ENCODE measurements at places on chromosomes 13 and 19.

- no peak for DNase-seq
Observed at GRCh38 chr13:100473087-100473486, 115.5 kb downstream of the GGACT start.

GRCh38 chr13:73996569-73996968 is 137.6 kb downstream of the KLF12 start:
- no peak for DNase-seq

- DNase-seq = no peak
Observed at GRCh38 chr19:17185590-17185989, 29.6 kb upstream of the USE1 start.

DNA sequence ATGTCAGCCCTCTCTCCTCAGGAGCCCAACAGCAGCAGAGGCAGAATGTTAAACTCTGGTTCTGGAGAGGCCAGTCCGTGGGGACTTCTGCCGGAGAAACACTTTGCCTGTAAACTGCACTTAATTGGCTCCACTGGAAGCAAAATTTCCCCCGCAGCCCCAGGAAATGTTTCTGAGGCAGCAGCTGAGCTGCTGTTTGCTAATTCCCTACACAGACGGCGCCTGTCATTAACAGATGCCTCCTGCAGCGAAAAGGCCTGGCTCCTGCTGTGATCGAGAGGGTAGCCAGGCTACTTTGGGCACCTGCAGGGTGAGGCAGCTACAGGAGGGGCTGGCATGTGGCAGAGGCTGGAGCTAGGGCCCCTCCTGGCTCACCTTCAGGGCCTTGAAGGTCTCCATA is 5.2 kb upstream of the TM6SF2 start:
- DNase-seq = no peak

GRCh38 chr13:62019858-62020257 is 604.2 kb upstream of the PCDH20 start:
- DNase-seq = no peak

DNA sequence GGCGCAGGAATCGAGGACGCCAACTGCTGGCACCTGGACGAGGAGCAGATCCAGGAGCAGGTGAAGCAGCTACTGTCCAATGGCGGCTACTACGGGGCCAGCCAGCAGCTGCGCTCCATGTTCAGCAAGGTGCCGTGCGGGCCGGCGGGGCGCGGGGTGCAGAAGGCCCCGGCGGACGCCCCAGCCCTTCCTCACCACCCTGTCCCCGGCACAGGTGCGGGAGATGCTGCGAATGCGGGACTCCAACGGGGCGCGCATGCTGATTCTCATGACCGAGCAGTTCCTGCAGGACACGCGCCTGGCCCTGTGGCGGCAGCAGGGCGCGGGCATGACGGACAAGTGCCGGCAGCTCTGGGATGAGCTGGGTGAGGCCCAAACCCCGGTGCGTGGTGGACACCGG is 13.6 kb downstream of the ZSWIM4 start:
- no peak for DNase-seq

DNA sequence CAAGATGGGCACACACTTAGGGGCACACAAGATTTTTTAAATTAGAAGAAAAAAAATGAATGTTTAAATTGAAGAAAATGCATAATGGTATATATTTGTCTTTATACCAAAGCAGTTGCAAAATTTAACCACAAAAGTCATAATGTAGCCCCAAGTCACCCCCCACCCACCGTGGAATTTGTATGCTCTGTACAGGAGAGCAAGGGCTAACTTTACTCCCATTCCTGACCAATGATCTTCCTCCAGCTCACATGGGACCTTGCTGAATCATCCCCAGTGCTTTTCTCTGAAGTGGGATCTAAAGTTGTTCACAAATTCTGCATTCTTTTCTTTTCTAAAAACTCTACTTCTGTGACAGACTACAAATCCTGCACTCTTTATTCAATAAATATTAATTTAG is 597.0 kb downstream of the UQCRFS1 start:
- DNase-seq = no peak

- DNase-seq = no peak
Observed at GRCh38 chr13:58187881-58188280, 556.3 kb downstream of the PCDH17 start.

DNA sequence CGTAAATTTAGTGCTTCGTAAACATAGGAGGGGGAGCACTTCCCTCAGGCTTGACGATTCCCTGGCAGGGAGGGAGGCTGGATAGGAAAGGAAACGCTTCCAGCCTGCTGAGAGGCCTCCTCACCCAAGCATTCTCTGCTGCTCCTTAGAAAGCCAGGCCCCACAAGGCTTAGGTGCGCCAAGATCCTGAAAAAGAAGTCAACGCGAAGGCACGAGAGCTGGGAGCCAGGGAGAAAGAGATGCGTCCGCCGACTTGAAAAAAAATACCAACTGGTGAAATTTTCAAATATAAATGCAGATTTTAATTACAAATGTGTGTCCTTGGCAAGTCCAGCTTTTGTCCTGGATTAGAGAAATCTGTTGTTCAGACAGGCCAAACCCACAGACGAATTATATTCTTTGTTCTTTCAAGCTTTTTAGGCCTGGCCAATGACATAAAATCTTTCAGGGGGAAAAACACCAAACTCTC is 64.0 kb downstream of the ALOX5AP start:
- no peak for DNase-seq

GRCh38 chr19:7705387-7706187 is 3.7 kb upstream of the FCER2 start:
- DNase-seq = no peak

GRCh38 chr19:4909156-4909896 is at the start of gene UHRF1:
TSS of gene UHRF1 (plus strand) at chr19:4909501. CDS start at chr19:4910886, 1,385 bp downstream.
- peak; percentile 78 for DNase-seq

DNA sequence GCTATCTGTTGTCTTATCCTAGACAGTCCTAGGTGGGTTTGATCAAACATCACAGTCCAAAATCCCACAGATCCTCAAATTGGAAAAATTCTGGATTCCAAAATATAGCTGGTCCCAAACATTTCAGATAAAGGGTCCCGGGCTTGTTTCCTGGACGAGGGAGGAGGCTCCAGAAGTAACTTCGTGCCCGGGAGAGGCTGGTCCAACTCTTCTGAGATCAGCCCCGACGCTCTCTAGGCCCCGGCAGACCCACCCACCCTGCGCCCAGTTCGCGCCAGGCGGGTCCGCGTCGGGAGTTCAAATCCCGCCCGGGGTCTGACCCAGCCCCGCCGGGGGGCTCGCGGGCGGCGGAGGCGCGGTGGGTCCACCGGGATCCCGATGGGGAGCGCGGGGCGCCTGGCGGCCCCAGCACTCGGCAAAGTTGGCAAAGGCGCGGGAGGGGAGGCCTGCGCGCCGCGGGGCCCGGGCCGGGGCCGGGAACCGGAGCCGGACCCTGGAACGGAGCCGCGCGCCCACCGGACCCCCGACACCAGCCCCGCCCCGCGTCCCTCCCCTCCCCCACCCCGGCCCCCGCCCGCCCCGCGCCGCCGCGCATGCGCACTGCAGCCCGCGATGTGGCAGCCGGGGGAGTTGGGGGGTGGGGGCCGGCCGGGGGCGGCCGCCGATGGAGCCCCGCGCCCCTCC is 513 bp downstream of the MIER2 start:
- peak; percentile 87 for DNase-seq

DNA sequence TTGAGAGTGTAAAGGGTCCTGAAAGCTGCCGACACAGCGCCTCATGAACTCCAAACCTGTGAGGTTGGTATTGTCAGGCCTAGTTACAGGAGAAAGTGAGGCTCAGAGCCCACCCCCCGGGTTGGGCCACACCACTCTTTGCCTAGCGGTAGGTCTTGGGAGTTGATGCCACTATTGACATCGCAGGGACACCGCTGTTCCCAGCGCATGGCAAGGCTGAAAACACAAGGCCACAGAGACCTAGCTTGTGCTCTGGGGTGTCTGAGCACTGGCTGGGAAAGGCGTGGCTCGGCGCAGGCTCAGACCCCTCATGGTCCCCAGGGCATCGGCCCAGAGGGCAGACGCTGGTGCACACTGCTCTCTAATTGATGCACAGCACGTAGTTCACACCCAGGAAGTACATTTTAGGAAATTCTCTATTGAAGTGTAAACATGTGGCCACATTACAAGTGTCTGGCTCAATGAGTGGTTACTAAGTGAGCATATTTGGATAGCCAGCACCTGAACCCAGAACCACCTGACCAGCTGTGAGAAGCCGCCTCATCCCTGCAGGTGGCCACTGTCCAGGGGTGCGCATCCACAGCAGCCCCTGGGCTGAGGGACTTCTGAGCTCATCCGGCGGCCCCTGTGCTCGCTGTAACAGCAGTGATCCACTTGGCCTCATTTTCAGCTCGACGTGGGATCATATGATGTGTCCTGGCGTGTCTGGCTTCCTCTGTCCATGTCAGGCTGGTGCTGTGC is 27.3 kb downstream of the UPF1 start:
- no peak for DNase-seq

DNA sequence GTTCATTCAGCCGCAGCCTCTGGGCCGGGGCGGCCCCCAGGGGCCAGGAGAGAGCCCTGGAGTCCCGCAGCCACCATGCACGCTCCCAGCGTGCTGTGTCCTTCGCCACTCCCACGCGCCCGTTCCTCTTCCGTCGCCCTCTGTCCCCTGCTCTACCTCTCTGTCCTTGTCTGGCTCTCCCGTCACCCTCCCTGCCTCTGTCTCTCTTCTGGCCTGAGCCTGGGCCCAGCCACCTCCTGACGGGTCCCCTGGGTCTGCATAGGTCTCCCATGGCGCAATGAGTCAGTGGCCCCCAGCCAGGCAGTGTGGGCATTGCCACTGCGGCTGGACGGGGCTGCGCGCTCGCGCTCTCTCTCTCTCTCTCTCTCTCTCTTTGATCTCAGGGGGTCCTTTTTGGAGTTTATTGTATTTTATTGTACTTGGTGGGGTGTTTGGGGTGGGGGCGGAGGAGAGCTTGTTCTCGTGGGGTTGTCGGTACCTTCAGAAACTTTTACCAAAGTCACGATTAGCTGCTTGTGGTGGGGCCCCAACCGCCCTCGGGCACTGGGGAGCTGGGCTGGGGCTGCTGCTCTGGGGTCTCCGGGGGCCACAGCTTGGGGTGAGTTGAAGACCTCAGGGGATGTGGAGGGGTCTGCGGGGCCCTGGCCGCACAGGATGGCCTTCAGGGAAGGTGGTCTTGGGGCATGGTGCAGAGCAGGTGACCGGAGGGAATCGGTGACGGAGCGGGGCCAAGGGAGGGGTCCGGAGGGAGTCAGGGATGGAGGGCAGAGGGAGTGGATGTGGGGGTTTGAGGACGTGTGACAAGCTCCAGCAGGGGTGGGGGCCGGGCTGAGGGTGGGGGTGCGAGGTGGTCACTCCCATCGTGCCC is 1.7 kb upstream of the TGFBR3L start:
- no peak for DNase-seq
